ENCODE measurements at places on chromosomes 12 and 14.

DNA sequence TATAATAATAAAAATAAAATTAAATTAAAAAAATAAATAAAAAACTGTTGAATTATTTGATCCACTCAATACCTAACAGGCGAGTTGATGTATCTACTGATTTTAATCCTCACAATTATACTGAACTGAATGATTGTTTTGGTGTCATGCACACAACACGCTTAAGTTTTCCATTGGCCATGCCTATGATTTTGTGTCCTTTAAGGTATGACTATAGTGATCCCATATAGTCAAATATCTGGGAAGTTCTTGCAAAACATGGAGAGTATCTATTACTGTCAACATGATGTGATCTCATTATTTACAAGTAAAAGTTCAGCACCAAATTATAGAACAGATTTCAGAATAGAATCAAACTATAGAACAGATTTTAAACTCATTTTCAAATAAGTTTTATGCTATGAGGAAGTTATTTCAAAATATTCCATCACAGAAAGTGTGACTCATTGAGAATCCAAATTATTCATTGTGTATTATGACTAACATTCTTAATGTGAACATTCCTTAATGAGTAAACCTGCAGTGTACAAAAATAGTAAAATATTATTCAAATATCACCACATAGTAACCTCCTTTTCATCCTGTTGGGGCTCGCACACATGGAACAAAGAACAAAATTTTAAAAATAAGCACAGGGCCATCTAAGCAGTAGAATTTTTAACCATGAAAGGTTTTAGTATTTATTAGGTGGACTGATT, 190.4 kb downstream of the SLC25A21 start:
- no peak for DNase-seq

GRCh38 chr14:92259613-92260357, 63.2 kb upstream of the SLC24A4 start:
- no peak for DNase-seq

DNA sequence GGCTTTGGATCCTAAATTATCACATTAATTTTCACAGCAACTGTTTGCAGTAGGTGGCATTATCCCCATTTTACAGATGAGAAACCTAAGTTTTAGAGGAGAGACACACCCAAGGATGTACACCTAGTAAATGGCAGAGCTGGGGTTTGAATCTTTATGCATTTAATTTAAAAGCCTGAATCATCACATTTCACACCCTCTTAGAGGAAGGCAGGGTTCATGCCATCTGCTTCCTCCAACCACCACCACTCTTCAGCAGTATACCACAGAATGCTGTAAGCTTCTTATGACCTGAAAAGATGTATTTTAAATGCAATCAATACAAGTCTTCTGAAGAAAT, 90.3 kb downstream of the CRADD start:
- DNase-seq: no peak

GRCh38 chr12:38954238-38954873, 49.0 kb upstream of the CPNE8 start:
- no peak for DNase-seq

GRCh38 chr12:63922474-63922873, 78.0 kb downstream of the SRGAP1 start:
- no peak for DNase-seq

GRCh38 chr12:121765573-121765972, 27.9 kb downstream of the RHOF start:
- DNase-seq: no peak

DNA sequence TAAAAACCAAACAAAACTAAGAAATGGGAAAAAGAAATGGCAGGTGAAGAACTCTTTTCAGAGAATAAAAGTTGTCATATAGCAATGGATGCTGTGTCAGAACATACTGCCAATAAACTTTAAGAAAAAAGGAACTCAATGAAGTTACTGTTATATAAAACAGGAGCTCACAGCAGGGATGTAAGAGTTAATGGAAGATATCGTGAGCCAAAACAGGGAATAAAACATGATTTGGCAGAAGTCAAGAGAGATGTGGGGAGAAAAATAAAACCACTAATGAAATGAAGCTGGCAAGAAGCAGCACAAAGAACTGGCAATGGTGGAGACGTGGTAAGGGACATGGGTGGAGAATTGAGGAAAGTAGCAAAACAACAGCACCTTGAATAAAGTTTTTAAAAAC, 61.0 kb downstream of the TAOK3 start:
- DNase-seq: no peak

- DNase-seq: no peak
Measured at GRCh38 chr12:50387972-50388478, 8.4 kb downstream of the FAM186A start.

GRCh38 chr12:119060847-119061796, 79.8 kb downstream of the SRRM4 start:
- DNase-seq: no peak

DNA sequence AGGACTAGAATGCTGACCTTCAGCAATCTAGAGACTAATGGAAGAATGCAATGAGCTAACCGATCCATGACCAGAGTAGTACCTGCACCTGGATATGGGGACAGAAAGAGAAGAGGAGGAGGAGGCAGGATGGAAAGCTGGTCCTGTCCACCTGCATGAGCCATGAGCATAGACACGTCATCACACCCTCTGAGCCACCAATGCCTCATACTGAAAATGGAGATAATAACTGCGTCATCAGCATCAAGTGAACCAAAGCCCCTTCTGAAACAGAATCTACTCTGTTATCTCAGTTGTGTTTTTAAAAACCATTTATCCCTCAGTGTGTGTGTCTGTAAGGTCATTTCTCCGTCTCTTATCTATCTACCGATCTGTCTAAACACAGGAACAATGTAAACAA, 327.0 kb downstream of the BCL11B start:
- DNase-seq: no peak

DNA sequence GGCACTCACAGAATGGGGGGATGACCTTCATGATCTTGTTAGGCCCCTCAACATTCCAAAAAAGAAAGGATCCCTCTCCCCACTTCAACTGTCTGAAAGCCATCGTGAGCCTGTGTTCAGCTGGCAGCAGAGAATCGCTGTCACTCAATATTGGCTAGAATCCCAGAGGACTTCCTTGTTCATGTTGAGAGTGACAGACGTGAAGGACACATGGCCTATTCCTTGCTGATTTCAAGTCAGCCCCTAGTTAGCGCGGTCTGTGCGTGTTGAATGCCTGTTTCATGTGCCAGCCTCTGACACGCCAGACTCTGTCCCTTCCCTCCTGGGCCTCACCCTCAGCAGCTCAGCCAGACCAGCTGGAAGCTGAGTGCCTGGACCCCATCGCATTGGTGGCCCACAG, 43.1 kb downstream of the DNAH10 start:
- no peak for DNase-seq

DNA sequence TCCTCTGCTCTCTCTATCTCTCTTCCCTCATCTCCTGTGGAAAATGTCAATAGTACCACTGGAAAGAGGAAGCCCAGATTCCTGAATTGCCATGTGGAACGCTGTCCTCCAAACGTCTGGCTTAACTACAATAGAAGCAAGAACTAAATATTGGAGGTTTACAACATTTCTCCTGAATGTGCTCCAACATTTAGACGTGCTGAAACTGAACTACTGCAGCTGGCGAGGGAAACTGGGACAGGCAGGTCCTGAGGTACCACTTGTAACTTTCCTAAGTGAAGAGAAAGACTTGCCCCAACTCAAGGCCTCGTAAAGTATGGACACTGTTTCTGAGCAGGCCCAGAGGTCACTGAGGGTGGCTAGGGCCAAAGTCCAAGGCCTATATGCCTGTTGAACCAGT, 187.7 kb downstream of the NTF3 start:
- no peak for DNase-seq

- no peak for DNase-seq
Measured at GRCh38 chr12:88339966-88340365, 197.9 kb downstream of the TMTC3 start.

Measured in activated CD4-positive, alpha-beta T cell treated with anti-CD3 and anti-CD28 coated beads, Interleukin-2, amount 50 U/mL, for 24 hours (primary cell).